ENCODE measurements at places on chromosomes 6 and 20.

- DNase-seq = no peak
Measured at GRCh38 chr20:10799735-10800134, 125.9 kb upstream of the JAG1 start.

DNA sequence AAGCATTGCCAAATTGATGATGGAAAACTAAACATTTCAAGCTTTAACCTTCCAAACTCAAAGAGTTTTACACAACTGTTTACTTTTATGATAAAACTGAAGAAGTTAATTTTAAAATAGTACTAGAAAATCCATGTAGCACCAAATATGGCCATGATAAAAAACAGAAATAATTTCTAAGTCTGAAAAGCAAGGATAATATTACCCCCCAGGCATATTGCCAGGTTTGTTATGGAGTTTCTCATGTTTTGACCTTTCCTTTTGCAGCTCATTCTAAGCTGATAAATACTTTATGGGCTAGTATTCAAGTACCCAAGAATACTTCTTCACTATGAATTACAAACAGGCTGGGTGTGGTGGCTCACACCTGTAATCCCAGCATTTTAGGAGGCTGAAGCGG is 209.9 kb upstream of the ZFP64 start:
- DNase-seq = no peak

DNA sequence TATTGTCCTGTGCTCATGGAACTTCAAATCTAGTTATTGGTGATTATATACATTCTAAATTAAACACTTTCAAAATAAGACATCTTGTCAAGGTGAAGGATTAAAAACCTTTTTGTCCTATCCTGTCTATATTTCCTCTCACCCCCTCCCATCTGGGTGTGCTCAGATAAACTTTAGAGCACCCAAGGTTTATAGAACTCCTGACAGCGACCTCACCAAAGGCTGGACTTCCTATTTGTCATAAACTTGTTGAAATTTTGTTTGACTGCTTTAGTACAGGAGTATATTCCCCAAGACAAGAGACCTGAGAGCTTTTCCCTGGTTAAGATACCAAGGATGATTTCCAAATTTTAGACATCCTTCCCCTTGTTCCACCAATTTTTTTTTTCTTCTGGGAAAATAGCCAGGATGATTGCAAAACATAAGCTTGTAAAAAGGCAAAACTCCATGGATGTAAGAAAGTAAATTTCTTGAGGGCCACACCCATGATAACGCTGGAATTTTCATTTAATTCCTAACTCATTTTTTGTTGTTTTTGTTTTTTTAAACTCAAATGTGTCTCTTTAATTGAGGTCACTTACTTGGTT is 33.0 kb downstream of the CARMIL1 start:
- no peak for DNase-seq

DNA sequence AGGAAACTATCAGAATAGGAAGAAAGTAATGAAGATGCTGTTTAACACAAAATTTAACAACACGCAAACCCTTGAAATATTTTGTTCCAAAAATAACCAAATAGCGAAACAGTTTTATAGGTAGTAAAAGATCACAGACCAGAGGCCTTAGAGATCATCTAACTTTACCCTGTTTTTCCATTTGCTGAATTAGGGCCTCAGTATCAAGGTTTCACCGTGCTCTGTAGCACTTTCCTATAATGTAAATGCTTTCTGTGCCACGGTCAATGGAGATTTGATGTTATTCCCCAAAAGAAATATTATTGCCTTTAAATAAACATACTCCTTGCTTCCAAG is 23.7 kb downstream of the EPB41L2 start:
- no peak for DNase-seq

- DNase-seq = no peak
Measured at GRCh38 chr6:75113446-75113845, 92.4 kb downstream of the COL12A1 start.
